Upper lobe of left lung (tissue), 6 donors: ENCODE measurements at places on chromosomes 3 and 15.

DNA sequence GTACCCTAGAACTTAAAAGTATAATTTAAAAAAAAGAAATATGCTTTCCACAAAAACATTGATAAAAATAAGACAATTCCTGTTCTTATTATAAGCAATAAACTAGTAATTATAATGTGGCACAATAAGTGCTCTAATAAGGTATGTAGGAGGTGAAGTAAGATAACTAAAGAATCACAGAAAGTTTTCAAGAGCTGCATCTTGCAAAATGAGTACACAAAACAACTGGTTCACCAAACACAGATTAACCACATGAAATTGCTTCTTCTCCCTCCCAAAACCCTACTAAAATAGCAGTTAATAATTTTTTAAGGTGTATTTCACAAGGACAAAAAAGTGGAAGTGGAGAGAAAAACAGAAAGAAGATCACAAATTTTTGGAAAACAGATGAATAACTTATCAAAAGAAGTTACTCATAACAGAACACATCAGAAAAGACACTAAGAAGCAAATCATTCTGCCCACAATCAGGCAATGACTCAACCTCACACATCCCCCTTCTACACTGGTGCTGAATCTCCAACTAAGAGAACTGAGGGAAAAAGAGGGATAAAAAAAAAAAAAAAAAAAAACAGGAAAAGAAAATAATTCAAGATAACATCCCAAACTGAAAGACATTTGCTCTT is 64.2 kb downstream of the TBC1D5 start:
- DNase-seq = no peak

GRCh38 chr15:65384895-65385869 is 7.4 kb upstream of the IGDCC3 start:
- DNase-seq = peak; percentile 91

GRCh38 chr15:63833021-63833696 is 589 bp downstream of the HERC1 start:
- peak; percentile 32 for DNase-seq

GRCh38 chr3:158961911-158962310 is 160.1 kb downstream of the MFSD1 start:
- no peak for DNase-seq

DNA sequence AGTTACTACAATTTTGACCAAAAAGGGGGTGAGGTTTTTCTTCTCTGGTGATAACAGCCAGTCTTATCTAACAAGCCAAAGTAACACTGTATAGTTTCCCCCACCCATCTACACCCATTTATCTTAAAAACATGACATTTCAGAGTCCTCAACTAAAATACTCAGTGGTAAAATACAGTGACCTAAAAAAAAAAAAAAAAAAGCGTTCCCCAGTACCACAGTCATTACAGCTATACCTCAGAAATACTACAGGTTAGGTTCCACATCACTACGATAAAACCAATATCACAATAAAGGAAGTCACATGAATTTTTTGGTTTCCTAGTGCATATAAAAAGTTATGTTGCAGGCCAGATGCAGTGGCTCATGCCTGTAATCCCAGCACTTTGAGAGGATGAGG is 13.8 kb downstream of the DENND4A start:
- DNase-seq = no peak

GRCh38 chr3:24310887-24311286 is 183.8 kb downstream of the THRB start:
- DNase-seq = no peak
